Activated CD4-positive, alpha-beta T cell treated with anti-CD3 and anti-CD28 coated beads, Interleukin-2, amount 10 ng/mL, durations not matched to agents 7 days and 5 days (primary cell): ENCODE measurements at places on chromosomes 16 and 17.

DNA sequence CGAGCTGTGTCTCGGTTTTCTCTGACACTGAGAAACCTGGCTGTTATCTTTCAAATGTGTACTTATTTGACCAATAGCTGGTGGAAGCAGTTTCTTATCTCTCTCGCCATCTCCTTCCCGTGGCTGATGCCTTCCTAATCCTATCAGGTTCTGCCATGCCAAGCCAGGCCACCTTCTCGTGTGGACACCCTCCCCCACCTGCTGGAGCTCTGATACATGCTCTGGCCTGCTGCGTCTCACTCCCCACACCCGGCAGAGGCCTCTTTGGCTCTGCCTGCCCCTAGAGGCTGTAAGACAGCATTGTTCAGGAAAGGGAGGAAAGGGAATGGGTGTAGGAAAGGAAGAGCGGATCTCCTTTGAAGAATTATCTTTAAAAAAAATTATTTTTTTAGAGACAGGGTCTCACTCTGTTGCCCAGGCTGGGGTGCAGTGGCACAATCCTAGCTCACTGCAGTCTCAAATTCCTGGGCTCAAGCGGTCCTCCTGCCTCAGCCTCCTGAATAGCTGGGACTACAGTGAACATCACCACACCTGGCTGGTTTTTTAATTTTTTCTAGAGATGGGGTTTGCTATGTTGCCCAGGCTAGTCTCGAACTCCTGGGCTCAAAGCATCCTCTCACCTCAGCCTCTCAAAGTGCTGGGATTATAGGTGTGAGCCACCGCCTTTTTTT lies 7.5 kb upstream of the ARMC5 start:
- H3K27ac ChIP-seq, result no peak overlapping the region
- peaks cover 32% of the 10 kb centered on the region for H3K4me1 ChIP-seq
- peaks cover 8% of the 10 kb centered on the region for H3K36me3 ChIP-seq
- H3K27me3 ChIP-seq, result no peaks in the 10 kb centered on the region
- no peak for DNase-seq
- H3K4me3 ChIP-seq, result no peak overlapping the region

DNA sequence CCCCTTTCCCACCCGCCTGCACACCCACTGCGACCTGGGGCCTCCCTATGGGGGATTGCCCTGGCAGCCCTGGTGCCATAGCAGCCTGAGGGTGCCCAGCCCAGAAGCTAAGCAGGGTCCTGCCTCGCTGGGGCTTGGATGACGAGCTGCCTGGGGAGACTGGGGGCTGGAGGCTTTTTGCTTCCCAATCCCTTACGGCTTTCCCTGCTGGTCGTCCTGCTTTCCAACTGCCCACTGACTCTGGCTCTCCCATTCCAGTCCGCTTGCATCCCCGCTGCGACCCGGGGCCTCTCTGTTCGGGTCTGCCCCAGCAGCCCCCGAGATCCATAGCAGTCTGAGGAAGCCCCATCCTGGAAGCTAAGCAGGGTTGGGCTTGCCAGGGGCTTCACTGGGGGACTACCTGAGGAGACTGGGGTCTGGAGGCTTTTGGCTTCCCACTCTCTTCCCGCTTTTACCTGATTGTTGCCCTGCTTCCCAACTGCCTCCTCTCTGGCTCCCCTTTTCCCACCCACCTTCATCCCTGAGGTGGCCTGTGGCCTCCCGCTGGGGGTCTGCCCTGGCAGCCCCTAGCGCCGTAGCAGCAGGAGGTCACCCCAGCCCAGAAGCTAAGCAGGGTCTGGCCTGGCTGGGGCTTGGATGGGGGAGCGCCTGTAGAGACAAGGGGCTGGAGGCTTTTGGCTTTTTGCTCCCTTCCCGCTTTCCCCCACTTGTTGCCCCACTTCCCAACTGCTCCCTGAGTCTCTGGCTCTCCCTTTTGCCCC lies 2292.8 kb downstream of the TP53TG3F start:
- no peak overlapping the region for H3K4me3 ChIP-seq
- no peaks in the 10 kb centered on the region for H3K36me3 ChIP-seq
- no peaks in the 10 kb centered on the region for H3K27me3 ChIP-seq
- no peak for DNase-seq
- no peaks in the 10 kb centered on the region for H3K4me1 ChIP-seq

DNA sequence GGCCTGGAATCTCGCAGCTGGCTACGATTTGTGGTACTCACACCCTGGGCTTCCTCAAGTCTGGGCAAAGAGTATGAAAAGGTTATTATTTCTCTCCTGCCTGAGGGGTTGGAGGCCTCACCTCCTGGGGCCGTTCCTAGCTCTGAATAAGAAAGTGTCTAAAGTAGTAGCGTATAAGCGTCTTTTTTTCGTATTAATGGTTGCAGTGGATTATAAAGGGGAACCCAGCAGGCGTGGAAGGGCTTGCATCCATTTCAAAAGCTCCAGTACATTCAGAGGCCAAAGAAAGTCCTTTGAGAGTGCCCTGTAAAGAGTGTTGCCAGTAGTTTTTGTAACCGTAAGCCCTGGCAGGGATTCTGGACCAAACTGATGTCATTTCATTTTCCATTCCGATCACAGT lies 72.2 kb upstream of the MPHOSPH6 start:
- H3K4me1 ChIP-seq, result no peaks in the 10 kb centered on the region
- no peak for DNase-seq
- no peak overlapping the region for H3K27ac ChIP-seq

DNA sequence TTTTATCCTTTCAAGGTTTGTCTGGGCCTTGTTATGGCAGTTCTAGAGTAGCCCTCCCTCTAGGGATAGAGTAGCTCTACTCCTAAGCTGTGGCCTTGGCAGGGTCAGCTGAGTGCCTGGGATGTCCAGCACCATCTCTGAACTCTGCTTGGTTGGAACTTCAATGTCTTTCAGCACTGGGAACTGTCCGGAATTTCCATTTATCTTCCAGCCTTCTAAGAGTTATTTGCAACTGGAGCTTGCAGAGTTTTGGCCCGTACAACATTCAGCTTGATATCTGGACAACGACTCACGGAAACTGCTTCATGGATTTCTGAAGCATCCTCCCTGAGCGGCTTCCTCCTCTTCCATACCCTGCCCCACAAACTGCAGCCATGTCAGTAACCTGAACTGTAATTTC lies 22.9 kb downstream of the MMD start:
- H3K4me3 ChIP-seq, result no peak overlapping the region
- H3K36me3 ChIP-seq, result peaks cover 50% of the 10 kb centered on the region
- no peaks in the 10 kb centered on the region for H3K4me1 ChIP-seq
- H3K27me3 ChIP-seq, result no peaks in the 10 kb centered on the region
- H3K27ac ChIP-seq, result no peak overlapping the region

DNA sequence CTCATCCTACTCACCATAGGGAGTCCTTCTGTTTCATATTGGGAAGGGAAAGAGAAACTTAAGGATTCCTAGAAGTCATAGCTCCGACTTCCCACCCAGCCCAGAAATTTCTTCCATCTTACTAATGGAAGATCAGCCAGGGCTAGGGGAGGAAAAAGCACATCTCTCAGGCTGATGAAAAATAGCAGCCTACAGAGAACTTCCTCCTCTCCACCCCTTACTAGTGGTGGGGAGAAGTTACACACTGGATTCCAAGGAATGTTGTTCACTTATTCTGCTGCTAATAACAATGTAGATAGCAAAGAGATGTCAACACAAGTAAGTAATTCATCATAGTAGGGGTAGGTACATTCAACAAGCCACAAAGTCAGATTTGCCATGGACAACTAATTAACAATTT lies 94.4 kb downstream of the SPACA3 start:
- peaks cover 11% of the 10 kb centered on the region for H3K27me3 ChIP-seq
- H3K4me3 ChIP-seq, result no peak overlapping the region
- no peak for DNase-seq
- H3K27ac ChIP-seq, result no peak overlapping the region

GRCh38 chr16:73122604-73123391 lies 74.9 kb upstream of the ZFHX3 start:
- H3K4me3 ChIP-seq, result peak overlapping the region; percentile 28
- peak overlapping the region; percentile 88 for H3K27ac ChIP-seq
- no peaks in the 10 kb centered on the region for H3K27me3 ChIP-seq
- DNase-seq, result peak; percentile 43

DNA sequence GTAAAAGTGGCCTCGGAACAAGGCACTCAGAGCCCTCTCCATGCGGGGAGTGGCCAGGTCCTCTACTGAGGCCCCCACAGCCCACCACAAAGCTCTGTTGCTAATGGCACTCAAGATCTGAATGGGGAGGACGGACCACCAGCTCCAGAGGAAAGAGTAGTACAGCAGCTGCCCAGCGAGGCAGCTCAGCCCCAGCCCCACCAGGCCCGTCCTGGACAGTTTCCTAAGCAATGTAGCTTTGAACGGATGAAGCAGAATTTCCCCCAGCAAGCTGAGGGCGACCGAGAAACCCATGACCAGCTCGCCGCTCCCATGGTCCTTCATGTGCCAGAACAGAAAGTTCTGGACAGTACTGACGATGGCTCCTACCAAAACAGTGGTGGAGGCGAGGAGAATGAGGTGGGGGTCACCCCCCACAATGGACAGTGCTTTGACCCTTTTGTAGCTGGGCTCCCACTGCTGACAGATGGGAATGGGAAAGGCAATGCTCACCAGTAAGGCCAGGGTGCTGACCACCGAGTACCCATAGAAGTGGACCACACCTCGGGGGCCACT lies 1.5 kb downstream of the MFSD6L start:
- no peaks in the 10 kb centered on the region for H3K4me1 ChIP-seq
- DNase-seq, result no peak
- peaks cover 1% of the 10 kb centered on the region for H3K36me3 ChIP-seq
- no peak overlapping the region for H3K4me3 ChIP-seq
- no peak overlapping the region for H3K27ac ChIP-seq

DNA sequence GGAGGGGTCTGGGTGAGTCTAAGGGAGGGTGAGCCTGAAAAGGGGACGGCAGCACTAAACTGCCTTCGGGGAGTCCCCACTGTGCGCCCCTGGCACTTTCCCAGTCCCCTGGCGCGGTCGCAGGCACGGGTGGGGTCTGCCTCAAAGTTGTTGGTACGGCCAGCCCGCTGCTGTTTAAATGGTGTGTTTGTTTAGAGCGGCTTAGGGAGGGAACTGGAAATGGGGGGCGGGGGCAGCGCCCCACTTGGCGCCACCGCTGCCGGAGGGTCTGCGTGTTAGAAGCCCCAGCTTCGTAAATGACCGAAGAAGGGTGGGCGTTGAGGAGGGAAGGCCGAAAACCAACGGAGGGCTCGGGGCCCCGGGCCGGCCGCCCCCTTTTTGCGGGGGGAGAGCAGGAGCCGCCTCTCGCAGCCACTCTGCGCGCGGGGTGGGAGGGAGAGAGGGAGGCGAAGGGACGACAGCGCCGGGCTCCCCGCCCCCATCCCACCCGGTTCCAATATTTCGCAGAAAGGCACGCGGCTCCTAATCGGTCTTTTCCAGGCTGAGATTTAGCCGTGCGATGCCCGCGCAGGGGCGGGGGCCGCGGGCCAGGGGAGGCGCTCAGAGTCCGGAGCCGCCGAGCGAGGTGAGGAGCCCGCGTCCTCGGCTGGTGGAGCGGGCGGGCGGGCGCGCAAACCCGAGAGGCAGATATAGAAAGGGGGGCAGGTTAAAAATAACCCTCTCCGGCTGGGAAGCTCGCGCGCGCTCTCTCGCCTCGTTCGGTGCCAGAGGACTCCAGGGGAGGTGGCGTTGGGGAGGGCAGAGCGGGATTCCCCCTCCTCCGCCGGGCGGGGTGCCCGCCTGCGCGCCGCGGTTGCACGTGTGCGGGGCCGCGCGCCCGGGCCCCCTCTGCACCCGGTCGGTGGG lies 54.9 kb downstream of the SREBF1 start:
- peaks cover 18% of the 10 kb centered on the region for H3K27me3 ChIP-seq
- H3K27ac ChIP-seq, result no peak overlapping the region
- H3K36me3 ChIP-seq, result no peaks in the 10 kb centered on the region
- DNase-seq, result no peak
- peak overlapping the region; percentile 50 for H3K4me3 ChIP-seq

DNA sequence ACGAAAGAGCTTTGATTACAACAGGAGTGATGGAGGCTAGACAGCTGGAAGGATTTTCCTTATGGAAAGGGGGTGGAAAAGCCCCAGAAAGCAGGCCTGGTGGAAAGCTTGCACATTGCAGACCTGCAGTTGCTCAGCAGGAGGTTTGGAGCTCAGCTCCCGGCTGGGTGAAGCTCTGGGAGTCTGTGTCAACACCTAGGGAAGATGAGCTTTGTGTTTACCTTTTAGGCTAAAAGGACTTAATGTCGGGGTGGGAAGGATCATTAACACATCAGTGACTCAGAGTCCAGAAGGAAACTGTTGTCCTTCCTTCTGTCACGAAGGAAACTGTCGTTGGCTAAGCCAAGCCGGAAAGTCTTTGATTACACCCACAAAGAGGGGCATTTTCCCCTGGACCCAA lies 48.2 kb downstream of the RAP1GAP2 start:
- H3K4me1 ChIP-seq, result peaks cover 15% of the 10 kb centered on the region
- no peak for DNase-seq
- no peaks in the 10 kb centered on the region for H3K36me3 ChIP-seq
- peaks cover 5% of the 10 kb centered on the region for H3K27me3 ChIP-seq
